AG08395 (cell line): ENCODE measurements at places on chromosomes 1 and 21.
A peak's percentile ranks its signal among the peaks of the same experiment; 100 is the strongest.

DNA sequence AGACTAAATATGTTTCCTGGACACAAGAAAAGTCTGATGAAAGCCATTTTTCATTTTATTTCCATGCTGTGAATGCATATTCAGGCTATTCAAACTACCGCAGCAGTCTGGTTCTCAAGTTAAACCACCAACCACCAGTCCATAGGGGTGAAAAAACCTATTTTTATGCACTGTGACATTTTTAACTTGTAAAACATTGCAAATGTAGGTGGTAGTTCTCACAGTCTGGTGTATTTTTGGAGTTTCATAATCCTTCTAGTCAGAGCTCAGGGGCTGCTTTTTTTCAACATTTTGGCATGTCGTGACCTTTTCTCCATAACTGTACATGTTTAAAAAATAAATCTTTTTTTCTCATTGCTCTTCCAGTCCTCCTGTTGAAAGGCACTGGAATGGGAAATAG, 907.6 kb upstream of the ADGRL2 start:
- DNase-seq: no peak

- peak; percentile 89 for DNase-seq
Measured at GRCh38 chr1:16181887-16182719, 26.2 kb upstream of the EPHA2 start.

DNA sequence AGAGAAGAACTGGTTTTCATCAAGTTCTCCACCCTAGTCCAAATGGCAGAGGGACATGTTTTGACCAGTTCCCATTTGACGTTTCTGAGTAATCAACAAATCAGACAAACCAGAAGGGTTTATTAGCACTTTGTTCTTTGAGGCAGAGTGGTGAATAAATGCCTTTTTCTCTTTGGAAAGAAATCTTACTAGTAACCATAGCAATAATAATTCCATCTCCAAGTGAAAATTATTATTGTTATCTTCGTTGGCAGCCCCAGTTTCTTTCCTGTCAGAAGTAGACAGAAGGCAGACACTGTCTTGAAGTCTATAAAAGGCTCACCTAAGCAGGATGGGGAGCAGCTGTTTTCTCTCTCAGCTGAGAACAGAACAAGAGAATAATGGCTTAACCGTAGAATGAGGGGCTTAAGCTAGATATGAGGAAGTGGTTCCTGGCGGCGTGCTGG, 391.6 kb downstream of the PBX1 start:
- DNase-seq: no peak

GRCh38 chr1:93061895-93062792, 16.9 kb upstream of the MTF2 start:
- DNase-seq: peak; percentile 26

- DNase-seq: no peak
Measured at GRCh38 chr1:228402641-228403025, 4.0 kb downstream of the TRIM11 start.

- DNase-seq: no peak
Measured at GRCh38 chr1:10629091-10629815, 154.5 kb downstream of the PEX14 start.

DNA sequence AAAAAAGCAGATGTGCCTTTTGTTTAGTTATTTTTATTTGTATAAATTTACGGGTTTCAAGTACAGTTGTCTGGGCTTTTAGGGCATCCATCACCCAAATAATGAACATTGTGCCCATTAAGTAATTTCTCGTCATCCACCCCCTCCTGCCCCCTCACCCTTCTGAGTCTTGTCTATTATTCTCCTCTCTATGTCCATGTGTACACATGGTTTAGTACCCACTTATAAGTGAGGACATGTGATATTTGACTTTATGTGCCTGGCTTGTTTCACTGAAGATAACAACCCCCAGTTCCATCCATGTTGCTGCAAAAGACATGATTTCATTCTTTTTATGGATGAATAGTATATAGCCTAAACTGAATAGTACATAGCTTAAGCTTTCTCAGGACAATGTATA, 189.2 kb downstream of the ZP4 start:
- no peak for DNase-seq

- DNase-seq: no peak
Measured at GRCh38 chr1:76379506-76379905, 305.0 kb downstream of the ST6GALNAC3 start.

DNA sequence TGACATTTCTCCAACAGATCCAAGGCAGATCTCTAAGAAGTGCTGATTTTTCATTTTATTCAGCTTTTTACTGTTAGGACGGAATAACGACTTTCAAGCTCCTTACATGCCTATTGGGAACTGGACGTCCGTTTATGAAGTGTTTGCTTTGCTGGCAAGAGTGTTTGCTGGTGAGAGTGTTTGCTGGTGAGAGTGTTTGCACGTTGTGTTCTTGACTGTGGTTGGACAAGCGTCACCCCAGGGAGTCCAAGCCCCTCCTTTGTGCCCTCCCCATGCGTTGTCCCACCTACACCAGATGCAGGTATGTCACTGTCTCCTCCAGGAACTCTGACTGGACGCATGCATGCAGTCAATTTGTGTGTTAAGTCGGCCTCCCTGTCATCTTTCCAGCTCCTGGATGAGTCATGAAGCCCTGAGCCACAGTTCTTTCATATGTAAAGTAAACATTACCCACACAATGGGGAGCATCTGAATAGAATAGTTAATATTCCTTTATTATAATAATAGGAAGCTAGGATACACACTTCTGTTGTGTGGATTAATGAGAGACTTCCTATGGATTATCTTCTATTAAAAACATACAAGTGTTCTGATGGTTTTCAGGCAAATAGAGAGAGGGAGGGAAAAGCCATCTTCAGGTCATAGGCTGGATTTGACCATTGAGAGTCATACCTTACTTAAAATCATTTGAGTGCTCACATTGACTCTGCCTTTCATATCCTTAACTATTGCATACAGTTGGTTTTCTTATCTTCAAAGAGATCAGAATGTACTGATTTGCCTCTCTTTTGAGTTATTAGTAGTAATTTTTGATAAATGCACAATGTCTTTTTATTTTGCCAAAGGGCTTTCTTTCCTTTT, 119.2 kb downstream of the GALNT2 start:
- DNase-seq: peak; percentile 82

DNA sequence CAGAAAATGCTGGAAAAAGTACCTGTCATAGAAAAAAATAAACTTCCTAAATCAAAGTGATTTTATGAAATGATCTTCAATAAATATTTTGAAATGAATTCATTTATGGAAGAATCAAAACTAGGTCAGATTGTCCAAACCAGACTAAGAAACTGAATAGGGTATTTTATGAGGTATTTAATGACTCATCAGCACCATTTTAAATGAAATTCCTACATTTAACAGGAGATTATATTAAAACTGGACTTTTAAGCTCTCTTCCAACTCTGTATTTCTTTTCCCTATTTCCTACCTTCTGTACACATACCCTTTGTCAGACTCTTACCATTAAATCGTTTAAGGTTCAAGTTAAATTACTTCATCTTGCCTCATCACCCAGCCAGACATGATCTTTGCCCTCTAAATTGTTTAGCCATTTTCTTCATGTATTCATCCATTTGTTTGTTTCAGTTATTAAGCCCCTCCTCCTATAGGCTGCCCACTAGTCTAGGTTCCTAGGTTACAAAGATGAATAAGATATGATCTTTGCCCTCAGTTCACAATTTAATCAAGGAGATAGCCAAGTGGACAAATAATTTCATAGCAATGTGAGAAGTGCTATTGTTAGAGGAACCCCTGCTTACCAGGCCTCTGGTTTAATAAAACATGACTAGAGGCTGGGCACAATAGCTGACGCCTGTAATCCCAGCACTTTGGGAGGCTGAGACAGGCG, 25.0 kb downstream of the TATDN3 start:
- DNase-seq: no peak

- no peak for DNase-seq
Measured at GRCh38 chr1:50531027-50531426, 107.8 kb upstream of the DMRTA2 start.

GRCh38 chr1:78088015-78088414, 42.2 kb downstream of the GIPC2 start:
- DNase-seq: no peak

DNA sequence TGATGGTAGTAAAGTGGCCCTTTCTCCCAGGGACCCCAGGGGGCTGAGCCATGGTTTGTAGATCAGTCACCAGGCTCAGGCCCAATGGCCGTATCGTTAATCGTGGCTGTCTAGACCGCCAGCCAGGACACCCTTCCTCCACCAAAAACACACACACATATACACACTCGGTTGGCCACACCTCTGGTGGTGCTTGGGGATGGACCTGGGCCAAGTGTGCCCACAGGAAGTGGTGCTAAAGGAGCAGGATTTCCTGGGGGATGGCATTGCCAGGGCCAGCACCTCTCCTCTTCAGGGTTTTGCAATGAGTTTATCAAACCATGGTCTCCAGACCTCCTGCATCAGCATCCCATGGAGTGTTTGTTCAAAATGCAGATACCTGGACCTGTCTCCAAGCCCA, 36.2 kb downstream of the CITED4 start:
- DNase-seq: no peak

- peak; percentile 66 for DNase-seq
Measured at GRCh38 chr1:173258479-173259264, 51.5 kb upstream of the TNFSF4 start.

GRCh38 chr1:1782399-1783221, 4.3 kb upstream of the NADK start:
- DNase-seq: peak; percentile 59

GRCh38 chr1:3120140-3120539, 51.1 kb downstream of the PRDM16 start:
- DNase-seq: no peak

- no peak for DNase-seq
Measured at GRCh38 chr1:221839321-221839720, 97.4 kb upstream of the DUSP10 start.

GRCh38 chr1:79790950-79791349, 784.4 kb upstream of the ADGRL4 start:
- no peak for DNase-seq

- no peak for DNase-seq
Measured at GRCh38 chr1:160863061-160863773, 530 bp upstream of the CD244 start.

DNA sequence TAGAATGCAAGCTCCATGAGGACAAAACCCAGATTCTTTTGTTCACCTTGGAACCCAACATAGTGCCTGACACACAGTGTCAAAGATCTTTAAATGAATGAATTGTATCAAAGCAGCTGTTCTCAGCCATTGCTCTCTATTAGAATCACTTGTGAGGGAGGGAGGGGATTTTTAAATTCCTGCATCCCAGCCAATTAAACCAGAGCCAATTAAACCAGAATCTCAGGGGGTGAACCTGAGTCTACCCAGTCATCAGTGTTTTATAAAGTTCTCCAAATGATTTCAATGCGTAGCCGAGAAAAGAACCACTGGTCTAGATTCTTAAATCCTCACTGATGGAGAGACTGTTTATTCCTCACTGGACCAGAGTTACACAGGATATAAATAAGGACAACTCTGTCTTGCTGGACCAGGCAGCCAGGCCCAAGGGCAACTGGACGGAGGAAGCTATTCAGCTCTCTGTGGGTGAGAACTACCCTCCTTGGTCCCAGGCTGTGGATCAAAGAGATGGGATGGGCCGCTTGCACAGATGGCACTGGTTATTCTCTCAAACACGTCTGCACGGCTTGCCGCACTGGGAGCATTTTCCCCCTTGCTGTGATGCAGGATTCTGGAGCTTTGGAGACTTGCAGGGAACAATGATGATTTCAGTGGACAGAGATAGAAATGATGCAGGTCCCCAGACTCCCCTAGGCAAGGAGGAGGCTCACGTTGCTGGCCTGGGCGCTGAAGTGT, 20.0 kb upstream of the CDCA8 start:
- DNase-seq: no peak

DNA sequence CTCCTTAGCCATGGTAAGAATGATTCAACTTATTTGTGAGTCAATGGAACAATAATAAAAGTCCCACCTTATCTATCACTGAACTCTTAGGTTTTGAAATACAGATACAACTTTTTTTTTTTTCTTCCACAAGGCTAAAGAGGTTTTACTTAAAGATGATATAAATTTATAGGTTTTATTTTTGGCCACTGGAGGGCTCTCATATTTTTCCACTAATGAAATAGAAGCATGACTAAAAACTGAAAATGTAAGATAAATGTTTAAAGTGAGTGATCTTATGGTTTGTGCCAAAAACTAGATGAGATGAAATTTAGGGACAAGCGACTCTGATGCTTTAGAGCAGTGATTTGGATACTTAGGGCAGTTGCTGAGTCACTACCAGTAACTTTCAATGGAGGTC, 499.0 kb downstream of the NUF2 start:
- DNase-seq: peak; percentile 13

- DNase-seq: no peak
Measured at GRCh38 chr1:201113451-201114244, 1.4 kb upstream of the CACNA1S start.

GRCh38 chr21:41899426-41900202, 20.5 kb upstream of the PRDM15 start:
- no peak for DNase-seq

DNA sequence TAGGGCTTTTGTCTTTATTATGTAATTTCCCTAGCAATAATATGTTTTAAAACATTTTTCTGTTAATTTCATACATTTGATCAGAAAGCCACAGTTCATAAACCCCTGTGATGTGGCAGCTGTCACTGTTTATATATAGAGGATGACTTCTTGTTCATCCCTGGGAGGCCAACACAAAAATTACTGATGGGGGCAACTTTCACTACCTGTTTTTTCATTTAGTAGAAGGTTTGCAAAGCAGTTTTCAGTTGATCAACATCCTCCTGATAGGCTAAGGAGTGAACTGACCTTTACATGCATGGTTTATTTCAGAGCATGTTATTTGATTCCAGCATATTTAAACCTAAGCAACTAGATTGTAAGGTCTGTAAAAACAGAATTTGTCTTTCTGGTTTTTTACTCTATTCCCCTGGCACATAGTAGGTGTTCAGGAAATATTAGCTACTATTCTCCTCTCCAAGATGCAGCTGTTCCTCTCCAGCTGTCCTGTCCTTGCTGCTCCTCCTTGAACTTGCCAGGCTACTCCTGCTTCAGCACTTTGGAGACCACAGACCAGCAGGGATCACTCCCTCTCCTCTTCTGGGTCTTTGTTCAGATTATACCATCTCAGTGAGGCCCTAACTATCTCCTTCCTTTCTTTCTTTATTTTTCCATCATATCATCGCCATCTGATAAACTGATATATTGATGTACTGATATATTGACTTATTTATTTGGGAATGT, 54.7 kb downstream of the ROR1 start:
- DNase-seq: no peak

DNA sequence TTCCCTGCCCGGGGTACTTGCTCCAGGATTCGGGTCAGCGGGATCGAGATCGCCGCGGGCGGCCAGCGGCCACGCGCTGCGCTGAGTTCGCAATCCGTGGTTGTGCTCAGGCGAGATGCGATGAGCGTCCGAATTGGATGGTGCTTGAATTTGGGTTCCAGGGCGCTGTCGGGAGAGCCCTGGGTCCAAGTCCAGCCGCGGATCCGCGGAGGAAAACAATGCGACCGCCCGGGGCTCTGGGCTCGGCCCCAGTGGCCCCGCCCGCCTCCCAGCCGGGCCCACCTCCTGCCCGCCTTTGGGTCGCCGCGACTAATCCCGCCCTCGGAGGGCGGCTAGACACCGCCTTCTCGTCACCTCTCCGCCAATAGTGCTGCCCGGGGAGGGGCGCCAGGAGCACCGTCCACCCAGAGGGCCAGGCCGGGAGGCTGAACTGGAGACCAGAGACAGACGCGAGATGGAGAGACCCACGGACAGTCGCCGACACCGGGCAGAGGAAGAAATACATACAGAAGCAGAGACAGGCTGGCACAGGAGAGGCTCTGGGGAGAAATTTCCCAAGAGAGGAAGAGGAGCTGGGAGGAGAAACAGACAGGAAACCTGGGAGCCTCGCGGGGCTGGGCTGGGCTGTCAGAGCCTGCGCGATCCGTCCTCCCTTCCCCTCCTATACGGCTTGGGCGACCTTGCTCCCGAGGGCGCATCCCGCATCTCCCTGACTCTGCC, at the start of gene SEMA6C:
TSS of gene SEMA6C (minus strand) at position 220 of the 720 bp plus-strand sequence. CDS start 4,010 bp downstream, outside the sequence.
- DNase-seq: peak; percentile 96
